ENCODE measurements at places on chromosomes 2 and 18. TPM values are rescaled to one million over a fixed set of nuclear protein-coding genes. Genes with fewer than 3 reads are reported as not detected.

Gene TSGA10
- total RNA-seq = 5.0 TPM

Gene CD28
- 35.7 TPM for total RNA-seq

Gene HS1BP3
- 12.8 TPM for total RNA-seq

Gene SLC23A3
- total RNA-seq = 2.6 TPM
